ENCODE measurements at places on chromosomes 2 and 18.

- DNase-seq = no peak
Measured at GRCh38 chr2:134659724-134660123, 59.1 kb downstream of the TMEM163 start.

DNA sequence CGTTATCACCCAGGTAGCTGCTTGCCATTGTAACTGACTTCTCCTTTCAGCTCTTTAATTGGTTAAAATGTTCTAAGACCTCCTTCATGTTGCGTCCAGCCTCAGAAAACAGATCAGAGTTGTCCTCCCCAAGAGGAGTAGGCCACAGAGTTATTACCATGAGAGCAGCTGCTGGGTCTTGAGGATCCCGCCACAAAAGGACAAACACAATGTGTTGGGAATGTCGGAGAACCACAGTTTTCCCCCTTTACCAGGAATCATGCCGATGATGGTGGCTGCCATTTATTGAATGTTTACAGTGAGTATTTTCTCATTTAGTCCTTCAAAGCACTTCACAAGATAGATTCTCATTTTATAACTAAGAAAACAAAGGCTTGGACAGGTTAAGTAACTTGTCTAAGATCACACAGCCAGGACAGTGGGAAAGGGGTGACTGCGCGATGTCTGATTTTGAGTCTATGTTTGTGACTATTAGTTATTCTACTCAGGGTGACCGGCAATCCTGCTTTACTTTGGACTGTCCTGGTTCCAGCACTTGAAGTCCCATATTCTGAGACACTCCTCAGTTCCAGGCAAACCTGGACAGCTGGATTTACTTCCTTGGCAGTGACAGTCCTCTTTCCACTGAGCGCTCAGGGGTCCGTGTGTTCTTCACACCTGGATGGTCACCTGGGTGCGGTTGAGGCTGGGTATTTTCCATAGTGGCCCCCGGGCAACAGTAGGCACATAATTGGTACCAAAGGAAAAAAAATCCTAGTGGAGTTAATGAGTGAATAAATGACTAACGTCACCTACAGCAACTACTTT lies 93.6 kb downstream of the LIPG start:
- no peak for DNase-seq

- DNase-seq = no peak
Measured at GRCh38 chr2:10306901-10307463, 4.3 kb downstream of the HPCAL1 start.

GRCh38 chr2:96271995-96272394 lies 6.0 kb downstream of the CIAO1 start:
- DNase-seq = no peak

GRCh38 chr18:22170421-22171257 lies 1.2 kb downstream of the GATA6 start:
- DNase-seq = peak; percentile 16

DNA sequence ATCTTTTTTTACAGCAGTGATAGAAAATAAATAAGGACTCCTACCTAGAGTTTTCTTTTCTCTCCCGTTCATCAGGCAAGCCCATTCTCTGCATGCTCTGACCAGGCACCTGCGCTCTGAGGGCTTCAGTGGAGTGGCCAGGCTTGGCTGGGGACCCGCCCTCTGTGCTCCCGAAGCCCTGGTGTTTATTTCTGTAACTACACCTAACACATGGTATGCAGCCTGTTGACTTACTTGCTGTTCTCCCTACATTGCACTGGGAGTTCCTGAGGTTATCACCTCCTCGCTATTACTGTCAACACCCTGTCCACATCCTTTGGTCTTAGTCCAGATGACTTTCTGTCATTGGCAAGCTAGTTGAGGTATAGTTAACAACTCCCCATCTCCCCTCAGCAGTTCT lies 317.7 kb downstream of the LPIN1 start:
- no peak for DNase-seq

GRCh38 chr2:97997784-97998392 lies 2.1 kb upstream of the TMEM131 start:
- no peak for DNase-seq

DNA sequence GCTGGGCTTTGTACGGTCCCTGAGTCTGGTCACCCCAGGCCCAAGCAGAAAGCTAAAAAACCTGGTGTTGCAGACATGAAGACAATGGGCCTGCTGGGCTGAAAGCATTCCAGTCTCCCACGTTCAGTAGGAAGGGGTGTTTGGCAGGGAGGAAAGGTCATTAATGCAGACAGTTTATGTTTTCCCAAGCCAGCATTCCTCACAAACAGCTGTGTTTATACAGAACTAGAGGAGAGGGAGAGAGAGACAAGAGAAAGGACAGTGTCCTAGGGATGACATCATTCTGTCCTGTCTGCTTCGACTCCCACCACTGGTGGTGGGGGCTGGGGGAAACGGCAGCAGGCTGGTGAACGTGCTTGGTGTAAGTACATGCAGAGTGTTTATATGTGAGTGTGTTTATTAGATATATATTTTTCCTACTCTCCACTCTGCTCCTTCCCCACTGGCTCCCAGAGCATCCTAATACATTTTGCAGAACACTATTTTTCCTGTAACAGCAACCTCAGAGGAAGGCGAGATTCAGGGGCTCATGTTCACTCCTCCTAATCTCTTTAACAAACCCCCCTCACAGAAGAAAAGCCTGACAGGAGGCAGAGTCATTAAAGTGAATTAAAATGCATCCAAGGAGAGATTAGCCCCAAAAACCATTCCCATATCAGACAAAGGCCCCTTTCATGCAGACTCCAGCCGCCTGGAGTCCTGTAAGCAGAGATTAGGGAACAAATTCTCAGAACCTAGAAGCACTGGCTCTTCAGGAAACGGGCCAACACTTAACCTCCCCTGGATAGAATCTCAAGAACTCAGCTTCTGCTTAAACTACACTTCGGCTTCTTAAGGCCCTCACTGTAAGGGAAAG lies 380.4 kb downstream of the TNS1 start:
- no peak for DNase-seq

Data from GM06990 (cell line).